Cortex of kidney (tissue), 1 donor: ENCODE measurements at places on chromosomes 2 and 18.

- DNase-seq = no peak
These were observed 125.5 kb upstream of the SERTAD2 start for GRCh38 chr2:64779117-64779690.

- DNase-seq = no peak
These were observed 75.9 kb upstream of the MAP4K3 start for GRCh38 chr2:39512941-39513340.

GRCh38 chr2:39120521-39120770, 405 bp downstream of the SOS1 start:
- DNase-seq = no peak

- DNase-seq = no peak
These were observed 30.6 kb upstream of the RND3 start for GRCh38 chr2:150517951-150518680.

DNA sequence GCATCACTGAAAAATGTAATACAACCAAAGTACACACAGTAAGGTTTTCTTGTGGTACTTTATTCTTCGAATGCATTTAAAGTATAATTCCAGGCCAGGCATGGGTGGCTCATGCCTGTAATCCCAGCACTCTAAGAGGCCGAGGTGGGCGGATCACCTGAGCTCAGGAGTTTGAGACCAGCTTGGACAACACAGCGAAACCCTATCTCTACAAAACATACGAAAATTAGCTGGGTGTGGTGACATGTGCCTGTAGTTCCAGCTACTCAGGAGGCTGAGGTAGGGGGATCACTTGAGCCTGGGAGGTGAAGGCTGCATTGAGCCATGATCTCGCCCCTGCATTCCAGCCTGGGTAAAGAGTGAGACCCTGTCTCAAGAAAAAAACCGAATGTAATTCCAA, 3.9 kb upstream of the TTC39C start:
- no peak for DNase-seq

DNA sequence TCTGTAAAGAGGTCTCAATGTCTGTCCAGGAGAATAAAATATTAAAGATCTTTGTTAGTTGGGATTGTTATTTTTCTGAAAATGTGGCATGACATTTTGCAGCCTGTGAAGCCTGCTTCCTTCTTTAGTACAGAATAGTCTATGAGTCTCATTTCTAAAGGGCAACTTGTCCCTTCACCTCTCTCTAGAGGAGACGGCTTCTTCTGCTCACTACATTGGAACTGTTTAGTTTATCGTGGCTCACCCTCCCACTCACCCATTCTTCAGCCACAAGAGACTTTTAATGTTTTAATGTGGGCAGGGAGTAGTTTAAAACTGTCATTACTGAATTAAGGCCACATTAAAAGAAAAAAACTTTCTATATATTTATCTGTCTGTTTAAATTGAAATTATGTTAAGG, 161.0 kb downstream of the BARD1 start:
- DNase-seq = no peak

DNA sequence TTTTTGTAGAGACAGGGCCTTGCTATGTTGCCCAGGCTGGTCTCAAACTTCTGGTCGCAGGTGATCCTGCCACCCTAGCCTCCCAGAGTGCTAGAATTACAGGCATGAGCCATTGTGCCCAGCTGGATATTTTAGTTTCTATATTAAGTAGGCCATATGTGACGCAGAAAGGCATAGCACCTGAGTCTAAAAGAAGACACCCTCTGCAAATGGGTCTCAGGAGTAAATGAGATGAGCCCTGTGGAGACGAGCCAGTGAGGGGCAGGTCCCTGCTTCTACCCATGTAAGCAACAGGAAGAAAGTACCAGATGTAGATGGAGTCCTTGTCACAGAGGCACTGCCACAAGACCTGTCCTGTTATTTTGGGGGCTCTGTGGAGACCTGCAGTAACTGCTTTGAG, 322.4 kb downstream of the PTPRM start:
- DNase-seq = no peak

- DNase-seq = no peak
These were observed 85.3 kb downstream of the LDLRAD4 start for GRCh38 chr18:13303756-13304364.

DNA sequence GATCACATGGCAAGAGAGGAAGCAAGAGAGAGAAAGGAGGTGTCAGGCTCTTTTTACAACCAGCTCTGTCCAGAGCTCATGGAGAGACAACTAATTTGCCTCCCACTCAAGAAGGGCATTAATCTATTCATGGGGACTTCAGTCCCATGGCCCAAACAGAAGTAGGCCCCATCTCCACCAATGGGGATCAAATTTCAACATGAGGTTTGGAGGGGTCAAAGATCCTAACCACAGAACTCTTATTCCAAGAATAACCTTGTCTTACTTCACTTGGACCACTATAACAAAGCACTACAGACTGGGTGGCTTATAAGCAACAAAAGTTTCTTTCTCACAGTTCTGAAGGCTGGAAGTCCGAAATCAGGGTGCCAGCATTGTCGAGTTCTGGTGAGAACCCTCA, 31.8 kb downstream of the GRB14 start:
- DNase-seq = no peak
